ENCODE measurements at places on chromosomes 16 and 17.
A peak's percentile ranks its signal among the peaks of the same experiment; 100 is the strongest.

DNA sequence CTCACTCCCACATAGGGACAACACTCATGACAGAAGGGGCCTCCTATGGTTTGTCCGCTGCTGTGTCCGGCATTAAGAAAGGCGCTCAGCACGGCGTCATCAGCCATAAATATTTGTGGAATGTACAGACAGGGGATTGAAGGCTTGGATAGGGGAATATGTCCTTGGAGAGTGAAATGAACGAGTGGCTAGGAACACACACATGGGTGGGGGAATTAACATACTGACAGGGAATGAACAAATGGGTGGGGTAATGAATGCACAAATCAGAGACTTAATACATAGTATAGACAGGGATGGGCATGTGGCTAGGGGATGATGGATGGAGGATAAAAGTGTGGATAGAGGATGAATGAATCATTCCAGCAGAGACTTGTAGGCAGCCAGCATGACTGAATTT lies 154.0 kb upstream of the HSBP1 start:
- DNase-seq: no peak

DNA sequence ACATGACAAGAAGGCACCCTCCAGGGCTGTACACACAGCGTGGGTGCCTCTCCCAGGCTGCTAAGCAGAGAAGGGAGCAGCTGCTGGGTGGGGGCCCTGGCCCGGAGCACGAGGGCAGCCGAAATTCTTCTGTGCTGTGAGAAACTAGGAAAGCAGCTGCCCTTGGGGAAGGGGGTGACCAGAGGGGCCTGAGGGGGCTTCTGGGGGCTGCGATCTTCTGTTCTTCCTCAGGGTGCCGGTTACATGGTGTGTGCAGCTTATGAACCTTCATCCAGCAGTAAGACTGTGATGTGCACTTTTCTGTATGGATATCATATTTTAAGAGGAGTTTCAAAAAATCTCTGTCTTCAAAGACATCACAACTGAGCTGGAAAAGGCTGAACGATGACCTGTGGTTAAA lies 43.2 kb upstream of the METRNL start:
- DNase-seq: no peak

- no peak for DNase-seq
Measured at GRCh38 chr17:4566785-4567184, 6.4 kb upstream of the GGT6 start.

GRCh38 chr16:75794426-75794825 lies 68.1 kb upstream of the CPHXL start:
- DNase-seq: no peak

DNA sequence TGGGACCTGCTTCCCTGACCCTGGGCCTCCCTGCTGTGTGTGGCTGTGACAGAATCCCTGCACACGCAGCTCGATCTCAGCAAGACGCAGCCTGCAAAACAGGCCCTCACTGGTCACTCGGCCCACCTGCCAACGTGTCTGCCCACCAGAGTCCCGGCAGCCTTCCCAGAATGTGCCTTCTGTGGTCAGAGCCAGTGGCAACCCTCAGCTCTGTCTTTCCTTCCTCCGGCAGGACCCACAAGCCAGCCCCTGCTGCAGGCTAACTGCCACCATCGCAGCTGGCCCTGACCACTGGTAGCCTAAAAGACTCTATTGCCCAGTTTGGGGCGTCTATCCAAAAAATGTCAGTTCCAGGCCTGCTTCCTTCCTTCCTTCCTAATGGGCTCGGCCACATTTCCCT lies 83.2 kb downstream of the LITAF start:
- no peak for DNase-seq

DNA sequence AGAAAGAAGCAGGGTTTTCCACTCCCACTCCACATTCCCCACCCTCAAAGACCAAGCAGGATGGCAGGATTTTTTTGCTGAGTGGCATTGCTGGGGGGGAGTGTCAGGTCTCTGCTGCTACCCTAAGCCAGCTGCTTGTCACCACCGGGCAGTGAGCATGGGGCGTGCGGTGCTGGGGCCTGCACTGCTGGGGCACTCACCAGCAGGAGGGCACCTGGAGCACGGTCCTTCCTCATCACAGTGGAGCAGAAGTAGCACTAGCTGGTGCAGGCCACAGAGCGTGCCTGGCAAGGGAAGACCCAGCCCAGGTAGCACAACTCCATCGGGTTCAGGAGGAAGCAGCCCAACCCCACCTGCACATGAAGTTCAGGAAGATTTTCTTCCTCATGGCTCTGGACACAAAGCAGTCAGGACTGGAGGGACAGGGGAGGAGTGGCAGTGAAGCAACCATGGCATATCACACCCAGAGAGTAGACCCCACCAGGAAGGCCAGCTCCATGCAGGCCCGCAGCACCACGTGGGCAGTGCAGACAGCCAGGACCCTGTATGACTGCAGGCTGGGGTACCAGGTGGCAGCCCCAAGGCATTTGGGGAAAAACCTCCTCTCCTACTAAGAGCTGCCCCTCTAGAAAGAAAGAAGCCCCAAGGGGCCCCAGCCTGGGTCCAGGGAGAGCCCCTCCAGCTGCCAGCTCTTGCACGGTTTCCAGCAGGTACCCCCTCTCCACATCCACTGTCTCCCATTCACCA lies 16.7 kb upstream of the MYO18A start:
- no peak for DNase-seq

- DNase-seq: no peak
Measured at GRCh38 chr17:68897557-68897956, 57.6 kb downstream of the ABCA8 start.

DNA sequence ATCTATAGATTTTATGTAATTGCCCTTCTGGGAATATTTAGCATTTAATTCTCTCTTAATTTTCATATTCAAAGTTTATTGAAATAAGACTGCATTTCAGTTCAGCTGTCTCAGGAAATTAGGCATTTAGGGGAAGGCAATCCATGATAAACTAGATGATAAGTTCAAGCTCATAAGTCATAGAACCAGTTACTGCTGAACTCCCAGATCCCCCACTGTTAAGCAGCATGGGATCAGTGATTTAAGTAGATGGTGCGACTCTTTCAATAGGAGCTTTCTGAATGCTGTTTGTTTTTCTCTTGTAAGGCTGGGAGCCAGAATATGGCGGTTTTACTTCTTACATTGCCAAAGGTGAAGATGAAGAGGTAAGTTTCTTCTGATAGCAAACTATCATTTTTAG lies 23.8 kb downstream of the OGFOD1 start:
- DNase-seq: no peak

- DNase-seq: no peak
Measured at GRCh38 chr17:80006339-80006720, 29.3 kb downstream of the TBC1D16 start.

DNA sequence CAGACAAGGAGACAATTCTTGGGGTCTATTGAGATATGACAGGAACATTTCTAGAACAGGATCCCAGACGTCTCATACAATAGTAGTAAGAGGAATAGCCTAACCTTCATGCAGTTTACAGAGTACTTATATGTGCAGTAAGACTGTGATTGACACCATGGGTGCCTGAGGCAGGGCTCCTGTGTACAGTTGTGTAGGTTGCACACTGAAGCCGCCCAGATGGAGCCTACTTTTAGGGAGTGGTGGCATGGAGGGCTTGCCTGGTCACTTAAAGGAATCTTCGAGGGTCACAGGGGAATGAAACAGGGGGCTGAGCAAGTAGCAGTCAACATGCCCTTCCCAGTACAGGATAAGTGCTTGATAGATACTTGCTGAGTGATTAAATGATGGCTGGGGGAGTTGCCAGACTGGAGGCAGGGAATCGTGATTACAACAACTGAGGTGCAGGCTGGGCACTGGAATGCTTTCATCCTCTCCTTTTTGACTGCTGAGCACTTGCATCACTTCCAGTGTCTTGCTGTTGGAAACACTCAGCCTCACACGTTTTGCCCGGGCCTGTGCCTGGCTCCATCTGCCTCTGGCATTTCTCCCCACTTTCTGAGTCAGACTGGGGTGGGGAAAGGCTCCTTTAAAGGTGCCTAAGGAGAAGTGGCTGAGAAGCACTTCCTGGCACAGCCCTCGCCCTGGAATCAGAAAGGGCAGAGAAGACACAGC lies 71.0 kb downstream of the COPRS start:
- DNase-seq: no peak

- DNase-seq: no peak
Measured at GRCh38 chr17:3003296-3004149, 59.9 kb downstream of the OR1D5 start.

DNA sequence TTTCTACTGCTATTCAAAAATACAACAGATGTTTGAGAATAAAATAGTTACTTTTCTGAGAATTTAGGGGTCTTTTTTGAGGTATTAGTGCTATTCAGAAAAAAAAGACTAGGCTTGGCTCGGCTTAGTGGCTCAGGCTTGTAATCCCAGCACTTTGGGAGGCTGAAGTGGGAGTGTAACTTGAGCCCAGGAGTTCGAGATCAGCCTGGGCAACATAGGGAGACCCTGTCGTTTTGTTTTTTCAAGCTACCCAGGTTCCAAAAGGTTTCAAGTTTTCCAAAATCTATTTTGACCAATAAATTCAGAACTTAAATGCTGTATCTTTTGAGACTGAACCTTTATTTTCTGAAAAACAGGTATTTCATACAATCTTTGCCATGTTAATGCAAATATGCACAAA lies 3.2 kb upstream of the ARL6IP1 start:
- no peak for DNase-seq

DNA sequence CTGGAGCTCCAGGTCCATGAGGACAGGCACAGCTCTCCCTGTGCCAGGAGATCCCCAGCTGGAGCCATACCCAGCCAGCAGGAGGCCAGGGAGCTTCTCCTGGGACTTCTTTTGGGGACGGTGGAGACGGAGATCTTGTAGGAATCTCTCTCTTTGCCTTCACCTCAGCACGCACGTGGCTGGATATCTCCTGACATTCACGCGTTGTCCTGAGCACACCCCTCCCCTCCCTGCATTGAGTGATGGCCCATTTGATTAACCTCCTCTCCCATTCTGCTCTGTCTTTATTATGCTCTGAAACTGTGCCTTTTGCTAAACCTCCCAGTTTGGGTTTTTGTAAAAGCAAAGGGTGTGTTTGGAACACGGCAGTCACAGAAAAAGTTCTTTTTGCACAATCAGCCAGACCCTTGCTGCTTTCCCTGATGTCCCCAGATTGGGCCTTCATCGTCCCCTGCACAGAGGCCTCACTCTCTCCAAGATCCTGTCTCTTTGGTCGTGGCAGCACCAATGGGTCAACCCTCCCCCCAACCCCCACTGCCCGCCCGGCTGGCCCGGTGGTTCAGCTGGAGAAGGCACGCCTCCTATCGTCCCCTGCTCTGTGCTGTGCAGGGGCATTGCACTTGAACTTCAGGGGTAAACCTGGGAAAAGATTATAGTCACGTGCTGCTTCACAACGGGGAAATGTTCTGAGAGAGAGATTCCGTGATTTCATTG lies 32.5 kb upstream of the LGALS9 start:
- DNase-seq: no peak

DNA sequence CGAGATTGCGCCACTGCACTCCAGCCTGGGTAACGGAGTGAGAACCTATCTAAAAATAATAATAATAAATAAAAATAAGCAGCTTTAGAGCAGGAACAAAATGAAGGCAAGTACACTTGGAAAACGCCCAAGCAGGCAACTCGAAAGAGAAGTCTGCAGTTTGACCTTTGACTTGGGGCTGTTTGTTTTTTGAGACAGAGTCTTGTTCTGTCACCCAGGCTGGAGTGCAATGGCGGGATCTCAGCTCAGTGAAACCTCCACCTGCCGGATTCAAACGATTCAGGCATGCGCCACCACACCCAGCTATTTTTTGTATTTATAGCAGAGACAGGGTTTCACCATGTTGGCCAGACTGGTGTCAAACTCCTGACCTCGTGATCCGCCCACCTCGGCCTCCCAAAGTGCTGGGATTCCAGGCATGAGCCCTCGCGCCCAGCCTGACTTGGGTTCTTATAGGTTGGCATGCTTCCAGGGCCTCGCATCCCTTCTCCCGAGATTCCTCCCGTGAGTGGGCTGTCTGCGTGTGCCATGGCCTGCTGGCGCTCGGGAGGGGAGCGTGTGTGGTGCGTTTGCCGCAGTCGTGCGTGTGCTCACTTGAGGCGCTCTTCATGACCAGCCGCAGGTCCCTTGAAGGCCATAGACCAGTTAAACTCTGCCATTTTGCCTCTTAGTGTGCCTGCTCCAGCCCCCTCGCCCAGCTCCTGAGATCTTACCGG lies 18.4 kb upstream of the UBE2I start:
- no peak for DNase-seq

- DNase-seq: no peak
Measured at GRCh38 chr17:74998783-74999182, 11.4 kb downstream of the CDR2L start.

GRCh38 chr16:50598936-50599361 lies 50.8 kb downstream of the NKD1 start:
- DNase-seq: no peak

- no peak for DNase-seq
Measured at GRCh38 chr17:13592427-13592826, 9.3 kb downstream of the HS3ST3A1 start.

GRCh38 chr17:74742153-74742515 lies 5.1 kb downstream of the RAB37 start:
- DNase-seq: no peak

- no peak for DNase-seq
Measured at GRCh38 chr17:67322042-67322787, 44.2 kb downstream of the PSMD12 start.

- DNase-seq: no peak
Measured at GRCh38 chr17:67942810-67943209, 53.5 kb downstream of the C17orf58 start.

- peak; percentile 36 for DNase-seq
Measured at GRCh38 chr17:47742319-47743181, 9.5 kb downstream of the TBX21 start.

- peak; percentile 36 for DNase-seq
Measured at GRCh38 chr16:88633684-88634140, 4.7 kb upstream of the IL17C start.

DNA sequence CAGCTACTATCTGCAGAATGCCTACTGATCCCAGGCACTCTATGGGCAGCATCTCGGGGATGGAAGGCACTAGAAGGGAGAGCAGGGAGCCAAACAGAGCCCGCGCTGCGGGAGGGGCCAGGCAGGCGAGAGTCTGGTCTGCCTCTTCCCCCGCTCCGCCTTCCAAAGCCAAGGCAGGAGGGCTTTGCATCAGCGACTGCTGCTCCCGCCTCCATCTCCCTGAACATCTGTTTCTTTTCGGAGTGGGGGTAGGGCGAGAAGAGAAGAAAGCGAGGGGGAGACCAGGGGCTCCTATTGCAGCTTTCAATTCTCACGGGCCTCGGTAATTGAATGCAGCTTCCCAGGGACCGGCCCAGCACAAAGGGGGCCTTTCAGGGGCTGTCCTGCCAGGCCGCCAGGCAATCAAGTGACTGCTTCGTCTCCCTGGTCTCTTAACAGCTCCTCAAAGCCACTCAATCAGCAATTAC lies 31.4 kb upstream of the CDC42EP4 start:
- no peak for DNase-seq

GRCh38 chr17:5703736-5704135 lies 119.4 kb upstream of the NLRP1 start:
- no peak for DNase-seq

DNA sequence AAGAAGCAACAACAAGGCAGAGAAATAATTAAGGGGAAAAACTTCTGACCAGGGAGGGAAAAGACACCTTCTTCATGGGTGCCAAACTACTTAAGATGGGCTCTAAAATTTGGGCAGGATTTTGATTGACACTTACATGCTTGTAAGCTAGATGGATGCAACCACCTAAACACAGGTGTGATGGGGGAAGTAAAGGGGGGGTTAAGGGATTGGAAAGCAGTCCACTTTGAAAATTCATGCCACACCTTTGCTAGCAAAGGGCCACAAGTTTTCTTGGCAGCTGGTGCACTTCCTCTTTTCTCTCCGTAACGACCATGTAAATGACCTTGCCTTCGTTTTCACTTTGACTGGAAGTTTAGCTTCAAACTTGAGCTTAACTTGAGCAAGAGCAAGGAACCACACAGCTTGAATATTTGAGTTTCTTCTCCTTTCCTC lies 14.3 kb upstream of the PRKAR1A start:
- DNase-seq: no peak
